Activated CD8-positive, alpha-beta memory T cell treated with anti-CD3 and anti-CD28 coated beads for 1 hour (primary cell): ENCODE measurements at places on chromosomes 6 and 20.

- DNase-seq: no peak
Observed at GRCh38 chr20:60507087-60507694, 549.0 kb downstream of the CDH26 start.

- no peak for DNase-seq
Observed at GRCh38 chr6:71852948-71853347, 33.4 kb upstream of the RIMS1 start.

GRCh38 chr6:46243754-46244153 lies 73.0 kb upstream of the ENPP5 start:
- DNase-seq: no peak

GRCh38 chr20:60570481-60571277 lies 612.5 kb downstream of the CDH26 start:
- no peak for DNase-seq

DNA sequence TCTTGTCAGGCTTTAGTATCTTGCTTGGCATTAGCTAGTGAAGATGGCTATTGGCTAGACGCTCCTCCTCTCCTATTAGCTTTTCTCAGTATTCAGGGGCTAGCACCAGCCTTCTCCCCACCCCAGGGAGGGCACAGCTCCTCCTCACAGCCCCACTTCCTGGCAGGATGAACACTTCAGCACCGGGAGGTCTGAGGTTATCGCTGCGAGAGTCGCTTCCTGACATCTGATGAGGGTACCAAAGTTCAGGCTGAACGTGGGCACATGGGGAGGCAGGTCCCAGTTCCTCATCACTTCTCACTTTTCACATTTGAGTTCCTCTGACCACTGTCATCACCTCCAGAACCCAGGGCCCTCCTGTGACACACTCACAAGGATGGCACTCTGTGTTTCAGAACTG lies 66.6 kb downstream of the LAMA4 start:
- no peak for DNase-seq

DNA sequence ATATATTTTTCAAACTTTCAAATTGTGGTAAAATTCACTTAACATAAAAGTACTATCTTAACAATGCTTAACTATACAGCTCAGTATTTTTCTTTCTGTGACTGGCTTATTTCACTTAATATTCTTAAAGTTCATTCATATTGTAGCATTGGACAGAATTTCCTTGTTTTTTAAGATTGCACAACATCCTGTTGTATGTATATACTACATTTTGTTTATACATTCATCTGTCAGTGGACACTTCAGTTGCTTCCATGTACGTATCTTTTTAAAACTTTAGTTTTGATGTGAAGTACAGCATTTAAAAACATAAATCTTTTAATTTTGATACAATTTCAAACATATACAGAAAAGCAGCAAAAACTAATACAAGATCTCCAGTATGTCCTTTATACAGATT lies 220.7 kb downstream of the ZFAND3 start:
- no peak for DNase-seq

- peak; percentile 43 for DNase-seq
Observed at GRCh38 chr20:36645998-36646397, at the start of gene SLA2. SLA2 (minus strand) TSS chr20:36646196; CDS start chr20:36641335, 4,861 bp downstream.

- DNase-seq: no peak
Observed at GRCh38 chr6:132333639-132334520, 67.4 kb downstream of the MOXD1 start.

GRCh38 chr20:54545676-54546358 lies 70.4 kb downstream of the DOK5 start:
- no peak for DNase-seq

DNA sequence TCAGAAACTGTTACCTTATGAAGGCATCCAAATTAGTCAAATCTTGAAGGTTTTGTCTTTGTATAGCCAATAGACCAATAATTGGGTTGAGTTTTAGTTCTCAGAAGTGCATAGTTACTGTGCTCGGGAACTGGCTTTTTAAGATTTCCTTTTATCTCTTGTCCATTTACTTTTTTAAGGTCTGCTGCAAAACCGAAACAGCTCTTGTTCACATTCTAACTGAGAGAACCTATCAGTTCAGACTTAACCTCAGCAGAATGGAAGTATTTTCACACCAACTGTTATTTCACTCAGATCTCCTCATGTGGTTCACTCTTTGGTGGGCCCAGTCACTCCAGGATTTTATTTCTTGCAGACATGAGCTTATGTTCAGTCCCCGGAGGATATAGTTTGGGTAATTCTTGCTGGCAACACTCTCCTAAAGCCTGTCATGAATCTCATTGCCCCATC lies 55.5 kb downstream of the TPBG start:
- no peak for DNase-seq

- DNase-seq: no peak
Observed at GRCh38 chr20:32314768-32315167, 37.3 kb downstream of the KIF3B start.

DNA sequence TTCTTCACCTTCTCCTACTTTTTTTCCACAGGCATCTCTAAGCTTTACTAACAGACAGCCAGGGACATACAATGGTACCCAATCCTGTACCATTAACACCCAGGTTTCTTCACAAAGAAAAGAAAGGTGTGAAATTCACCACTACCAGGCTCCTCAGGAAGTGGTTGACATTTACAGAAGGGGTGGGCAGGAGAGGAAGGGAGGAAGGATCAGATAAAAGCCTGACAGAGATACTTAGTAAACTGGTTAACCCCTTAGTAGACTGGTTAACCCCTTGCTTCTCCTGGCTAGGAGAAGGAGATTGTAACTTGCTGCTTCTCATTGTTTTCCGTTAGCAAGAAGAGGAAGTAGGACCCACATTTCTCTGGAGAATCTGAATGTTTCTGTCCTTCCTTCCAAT lies 7.2 kb downstream of the SAMD3 start:
- no peak for DNase-seq

- no peak for DNase-seq
Observed at GRCh38 chr6:42933205-42933604, 3.9 kb downstream of the CNPY3 start.

DNA sequence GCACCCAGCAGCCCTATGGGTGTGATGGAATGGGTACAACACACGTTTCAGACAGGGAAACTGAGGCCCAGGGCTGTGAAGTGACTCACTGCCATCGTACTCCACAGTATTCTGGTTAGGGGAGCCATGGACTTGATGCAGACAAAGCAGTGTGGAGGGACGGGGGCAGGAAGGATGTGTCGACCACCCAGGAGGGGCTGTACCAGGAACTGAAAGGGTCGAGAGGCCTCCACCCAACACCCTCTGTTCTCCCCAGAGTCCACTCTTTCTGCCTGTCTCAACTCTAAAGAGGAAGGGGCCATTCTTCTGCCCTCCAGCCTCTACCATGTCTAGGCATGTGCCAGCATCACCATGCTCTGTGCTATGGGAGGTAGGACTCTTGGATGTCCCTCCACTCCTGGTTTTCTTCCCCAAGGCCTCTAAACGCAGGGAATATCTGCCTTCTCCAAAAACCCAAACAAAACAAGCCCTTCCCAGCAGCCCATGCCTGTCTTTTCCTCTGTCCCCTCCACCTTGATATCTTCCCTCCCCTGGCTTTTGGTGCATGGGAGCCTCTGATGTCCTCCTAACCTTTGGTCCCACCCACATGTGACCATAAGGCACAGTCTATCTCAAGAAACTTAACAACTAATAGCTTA lies 7.4 kb downstream of the SLC22A1 start:
- no peak for DNase-seq

DNA sequence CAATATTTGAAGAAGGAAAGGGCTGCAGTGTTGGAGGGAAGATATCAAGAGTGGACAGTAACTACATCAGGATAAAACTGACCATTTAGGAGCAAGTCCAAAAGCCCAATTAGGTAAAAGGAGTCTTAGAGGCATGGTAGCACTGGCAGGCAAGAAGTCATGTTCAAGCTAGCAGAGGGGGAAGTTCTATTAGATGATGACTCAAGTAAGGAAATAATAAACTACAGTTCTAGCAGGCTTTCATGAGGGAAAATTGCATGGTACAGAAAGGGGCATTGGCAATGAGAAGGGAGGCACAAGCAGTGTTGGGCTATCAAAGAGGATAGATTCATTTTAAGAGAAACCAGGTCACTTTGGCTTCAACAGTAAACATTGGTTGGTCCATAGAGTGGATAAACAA lies 156.1 kb upstream of the PTPRK start:
- no peak for DNase-seq

DNA sequence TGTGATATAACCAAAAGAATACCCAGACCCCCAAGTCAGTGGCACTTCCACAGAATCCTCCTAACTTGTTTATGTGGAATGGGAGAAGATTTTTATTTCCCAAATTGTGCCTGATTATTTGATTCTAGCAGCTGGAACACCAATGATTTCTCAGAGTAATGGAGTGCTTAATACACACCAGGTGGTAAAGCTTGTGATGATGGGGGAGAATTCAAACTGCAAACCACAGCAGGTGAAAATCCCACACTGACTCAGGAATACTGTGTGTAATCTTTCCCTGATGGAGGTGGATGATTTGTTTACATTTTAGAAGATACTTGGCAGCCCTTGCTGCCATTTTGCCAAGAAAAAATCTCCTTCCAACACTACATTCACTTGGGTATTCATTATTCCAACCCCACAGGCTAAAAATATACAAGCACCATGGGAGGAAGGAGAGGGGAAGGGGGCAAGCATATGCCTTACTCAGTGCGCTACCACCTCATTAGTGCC lies 212.7 kb upstream of the PLN start:
- no peak for DNase-seq

DNA sequence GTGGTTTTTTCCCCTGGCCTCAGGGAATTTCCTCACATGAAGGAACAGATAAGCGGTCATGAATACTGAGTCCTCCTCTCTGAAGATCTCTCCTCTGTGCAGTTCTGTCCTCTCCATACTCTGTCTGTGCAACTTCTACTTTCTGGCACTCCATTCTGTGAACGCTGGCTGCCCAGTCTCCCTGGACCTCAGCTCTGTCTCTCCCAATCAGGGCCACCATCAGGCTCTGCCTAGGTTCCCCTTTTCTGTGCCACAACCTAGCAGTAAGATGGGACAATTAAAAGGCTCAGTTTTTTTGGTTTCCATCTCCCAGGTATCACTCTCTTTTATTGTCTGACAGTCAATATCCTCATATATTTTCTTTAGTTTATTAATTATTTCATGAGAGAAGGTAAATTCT lies 4.8 kb upstream of the ADGB start:
- DNase-seq: no peak

DNA sequence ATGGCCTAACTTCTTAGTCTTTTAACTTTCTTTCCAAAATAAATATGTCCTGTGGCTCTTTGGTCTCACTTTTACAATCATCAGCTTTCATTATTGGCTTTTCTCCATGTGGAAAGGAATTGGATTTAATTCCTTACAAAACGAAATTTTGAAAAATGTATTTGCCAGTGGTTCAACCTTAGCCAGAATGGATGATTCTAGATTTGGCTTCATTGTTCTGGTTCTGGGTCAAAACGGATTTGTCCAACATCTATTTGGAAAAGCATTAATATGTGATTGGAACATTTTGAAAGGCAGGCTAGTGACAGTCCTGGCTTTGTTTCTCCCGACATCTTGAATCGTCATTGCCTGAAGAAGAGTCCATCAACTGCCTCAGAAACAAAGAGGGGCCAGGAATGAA lies 59.2 kb downstream of the TENT5A start:
- no peak for DNase-seq

DNA sequence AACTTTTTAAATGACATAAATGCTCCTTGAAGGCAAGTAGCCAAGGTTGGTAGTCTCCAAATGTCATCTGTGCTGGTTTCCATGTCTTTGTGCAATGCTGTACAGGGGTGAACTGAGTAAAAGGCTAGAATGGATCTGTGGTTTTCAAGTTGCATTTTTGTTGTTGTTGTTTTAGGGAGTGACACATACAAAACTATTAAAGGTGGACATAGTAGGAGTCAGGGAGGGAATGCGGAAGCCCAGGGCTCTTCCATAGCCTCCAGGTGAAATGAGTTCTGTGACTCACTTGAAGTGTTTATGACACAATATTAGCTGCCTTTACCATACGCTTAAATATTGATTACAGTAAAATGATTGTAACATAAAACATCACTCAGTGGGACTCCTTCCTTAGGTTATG lies 22.5 kb upstream of the QKI start:
- no peak for DNase-seq

GRCh38 chr20:41747226-41747625 lies 129.0 kb upstream of the CHD6 start:
- no peak for DNase-seq

DNA sequence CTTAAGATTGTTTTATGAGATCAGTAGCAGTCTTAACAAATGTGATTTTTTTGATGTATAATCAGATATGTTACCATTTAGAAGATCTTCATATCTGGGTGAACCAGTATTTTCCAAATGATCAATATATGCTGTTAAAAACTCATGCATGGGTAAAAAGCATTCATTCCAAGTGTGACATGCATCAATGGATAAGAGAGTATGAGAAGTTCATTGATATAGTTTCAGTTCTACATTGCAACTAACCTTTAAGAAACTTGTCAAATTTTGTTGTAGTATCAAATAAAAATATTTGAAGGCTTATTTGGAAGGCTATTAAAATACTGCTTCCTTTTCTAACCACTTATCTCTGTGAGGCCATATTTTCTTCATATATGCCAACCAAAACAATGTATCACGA lies 117.7 kb downstream of the FIG4 start:
- no peak for DNase-seq

GRCh38 chr6:35601331-35602132 lies 87.2 kb downstream of the FKBP5 start:
- peak; percentile 31 for DNase-seq

GRCh38 chr6:52571099-52571755 lies 5.6 kb downstream of the TRAM2 start:
- DNase-seq: no peak

DNA sequence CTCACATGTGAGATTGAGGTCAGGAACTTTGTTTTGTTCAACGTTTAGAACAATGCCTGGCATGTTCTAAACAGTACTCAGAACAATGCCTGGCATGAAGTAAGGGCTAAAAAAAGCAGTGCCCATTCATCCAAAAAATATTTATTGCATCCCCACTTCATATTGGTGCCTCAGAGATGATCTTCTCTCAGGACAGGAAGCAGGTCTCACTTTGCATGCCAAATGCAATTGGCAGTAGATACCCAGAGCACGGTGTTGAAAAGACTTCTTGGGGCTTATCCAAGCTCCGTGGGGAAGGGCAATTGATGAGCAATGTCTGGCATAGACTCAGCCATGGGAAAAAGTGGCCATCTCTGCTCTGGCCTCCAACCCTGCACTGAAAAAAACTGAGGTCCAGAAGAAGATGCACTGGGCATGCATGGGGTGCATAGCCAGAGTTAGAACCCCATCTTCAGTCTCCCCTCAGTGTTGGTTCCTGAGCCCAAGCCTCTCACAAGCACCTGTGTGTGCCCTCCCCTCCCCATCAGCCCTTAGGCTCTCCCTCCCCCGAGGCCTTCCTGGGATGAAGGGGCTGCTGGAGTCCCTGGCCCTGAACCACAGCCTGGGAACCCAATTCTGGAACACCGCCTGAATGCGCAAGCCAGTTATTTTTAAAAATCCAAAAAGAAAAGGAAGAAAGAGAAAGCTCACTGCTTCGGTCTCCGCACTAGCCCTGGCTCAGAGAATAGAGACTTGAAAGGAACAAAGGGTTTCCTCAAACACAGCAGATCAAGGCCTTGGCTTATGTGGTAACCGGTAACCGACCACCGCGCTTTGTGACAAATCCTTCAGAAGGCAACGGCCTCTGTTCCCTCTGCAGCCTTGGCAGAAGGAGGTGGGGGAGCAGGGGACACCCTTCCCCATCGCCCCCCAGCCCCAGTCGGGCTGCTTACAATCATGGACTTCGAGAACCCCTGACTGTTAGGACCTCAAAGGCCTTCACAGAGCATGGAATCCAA lies 78.5 kb upstream of the SIRPA start:
- no peak for DNase-seq

- no peak for DNase-seq
Observed at GRCh38 chr20:13249118-13249797, 28.2 kb downstream of the ISM1 start.

GRCh38 chr6:99425647-99426450 lies 741 bp upstream of the PNISR start:
- peak; percentile 27 for DNase-seq
